Amygdala (tissue), 56 donors: ENCODE measurements at places on chromosomes 16 and 17.

DNA sequence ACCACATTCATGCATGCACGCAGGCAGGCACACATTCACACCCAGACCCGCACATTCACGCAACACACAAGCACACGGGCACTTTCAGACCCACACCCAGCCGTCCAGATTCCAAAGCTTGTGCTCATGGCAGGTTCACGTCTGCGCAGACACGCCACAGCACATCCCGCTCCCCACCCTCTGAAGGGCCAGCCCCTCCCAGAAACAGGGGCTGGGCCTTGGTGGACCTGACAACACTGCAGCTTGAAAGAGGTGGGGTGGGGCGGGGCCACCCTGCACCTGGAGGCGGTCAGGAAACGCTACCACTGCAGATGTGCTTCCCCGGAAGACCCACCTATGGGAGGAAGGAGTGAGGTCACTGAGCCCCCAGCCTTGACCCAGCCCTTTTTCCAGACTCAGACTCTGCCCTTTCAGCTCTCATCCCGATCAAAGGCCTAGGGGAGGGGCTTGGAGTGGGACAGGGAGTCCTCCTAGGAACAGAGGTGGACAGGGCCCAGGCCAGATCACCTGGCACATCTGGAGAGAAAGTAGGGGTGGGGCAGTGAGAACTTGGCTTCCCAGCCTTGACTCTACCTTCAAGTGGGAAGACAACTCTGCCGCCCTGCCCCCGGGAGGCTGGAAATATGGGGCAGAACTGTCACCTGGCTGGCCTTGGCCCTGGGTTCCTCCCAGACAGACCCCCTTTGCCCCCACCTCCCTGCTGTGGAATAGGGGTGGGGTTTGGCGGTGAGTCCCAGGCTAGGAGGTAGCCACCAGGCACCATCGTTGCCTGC, 11.0 kb downstream of the P3H4 start:
- DNase-seq, result no peak

- no peak for DNase-seq
Observed at GRCh38 chr16:50685462-50686063, 4.5 kb upstream of the SNX20 start.

DNA sequence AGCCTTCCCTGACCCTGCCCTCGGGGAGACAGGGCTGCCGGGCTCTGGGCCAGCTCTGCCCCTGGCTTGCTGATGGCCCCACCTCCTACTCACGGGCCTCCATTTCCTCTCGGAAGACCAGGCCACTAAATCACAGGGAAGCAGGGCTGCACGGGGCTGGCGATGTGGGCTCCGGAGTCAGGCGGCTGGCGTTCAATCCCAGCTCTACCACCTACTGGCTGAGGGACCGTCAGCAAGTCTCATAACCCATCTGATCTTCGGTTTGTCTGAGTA, 113.4 kb downstream of the AMFR start:
- DNase-seq, result no peak

DNA sequence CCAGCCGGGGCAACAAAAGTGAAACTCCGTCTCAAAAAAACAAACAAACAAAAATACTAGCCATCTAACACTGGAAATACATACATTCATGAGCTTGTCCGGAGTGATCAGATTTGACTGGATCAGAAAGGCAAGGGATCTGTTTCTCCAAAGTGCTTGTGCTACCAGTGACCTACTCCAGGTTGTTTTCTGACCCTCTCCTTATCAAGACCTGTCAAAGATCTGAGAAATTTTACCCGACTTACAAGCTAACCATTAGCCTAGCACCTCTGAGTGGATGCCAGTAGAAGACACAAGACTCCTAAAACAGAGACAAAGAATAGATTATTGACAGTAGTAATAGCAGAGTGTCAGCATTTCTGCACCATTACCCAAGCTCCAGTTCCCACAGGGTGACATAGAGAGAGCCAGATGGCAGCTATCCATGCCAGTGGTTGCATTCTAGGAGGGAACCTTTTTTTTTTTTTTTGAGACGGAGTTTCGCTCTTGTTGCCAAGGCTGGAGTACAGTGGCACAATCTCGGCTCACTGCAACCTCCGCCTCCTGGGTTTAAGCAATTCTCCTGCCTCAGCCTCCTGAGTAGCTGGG, 9.8 kb downstream of the ASPA start:
- DNase-seq, result no peak

DNA sequence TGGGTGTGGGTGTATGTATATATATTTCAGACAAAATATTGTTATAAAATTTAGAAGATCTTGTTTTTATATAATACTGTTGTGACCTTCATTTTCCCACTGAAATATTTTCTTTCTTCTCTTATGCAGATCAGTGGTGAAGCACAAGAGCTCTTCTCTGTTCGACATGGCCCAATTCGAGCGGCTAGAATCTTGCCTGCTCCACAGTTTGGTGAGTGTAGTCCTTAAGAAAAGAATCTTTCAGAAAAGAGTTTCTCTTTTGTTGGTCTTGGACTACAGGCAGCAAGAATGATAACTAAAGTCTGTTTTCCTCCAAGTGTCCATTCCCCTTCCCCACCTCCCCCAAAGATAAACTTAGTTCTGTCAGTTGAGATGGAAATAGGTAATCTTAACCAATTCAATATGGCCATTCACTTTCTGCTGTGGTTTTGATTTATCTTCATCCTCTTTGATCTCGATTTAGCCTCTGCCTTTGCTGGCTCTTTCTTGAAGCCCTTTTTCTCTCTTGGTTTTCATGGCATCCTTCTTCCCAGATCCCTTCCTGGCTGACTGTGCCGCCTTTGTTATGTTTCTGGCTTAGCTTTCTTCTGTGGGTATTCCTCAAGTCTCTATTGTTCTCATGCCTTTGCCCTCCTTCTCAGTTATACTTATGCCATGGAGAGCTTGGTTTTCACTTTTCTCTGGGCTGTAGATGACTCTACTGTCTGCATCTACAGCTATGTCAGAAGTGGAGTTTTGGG, 69.6 kb downstream of the BCAS3 start:
- DNase-seq, result no peak

DNA sequence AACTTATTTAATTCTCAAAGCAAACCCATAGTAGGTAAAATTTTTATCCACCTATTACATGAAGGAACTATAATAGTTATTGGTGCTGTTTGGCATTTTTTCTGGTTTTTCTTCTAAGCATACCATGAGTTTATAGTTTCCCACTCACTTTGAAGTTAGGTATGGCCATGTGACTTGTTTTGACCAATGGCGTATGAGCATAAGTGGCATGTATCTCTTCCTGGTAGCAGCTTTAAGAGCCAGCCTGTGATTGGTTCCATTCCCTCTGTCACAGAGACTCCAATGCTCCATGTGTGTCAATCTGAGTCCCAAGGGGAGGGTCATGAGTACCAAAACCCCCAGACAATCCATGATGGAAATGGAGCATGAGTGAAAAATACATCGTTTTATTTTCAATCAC, 282.9 kb upstream of the N4BP1 start:
- no peak for DNase-seq

DNA sequence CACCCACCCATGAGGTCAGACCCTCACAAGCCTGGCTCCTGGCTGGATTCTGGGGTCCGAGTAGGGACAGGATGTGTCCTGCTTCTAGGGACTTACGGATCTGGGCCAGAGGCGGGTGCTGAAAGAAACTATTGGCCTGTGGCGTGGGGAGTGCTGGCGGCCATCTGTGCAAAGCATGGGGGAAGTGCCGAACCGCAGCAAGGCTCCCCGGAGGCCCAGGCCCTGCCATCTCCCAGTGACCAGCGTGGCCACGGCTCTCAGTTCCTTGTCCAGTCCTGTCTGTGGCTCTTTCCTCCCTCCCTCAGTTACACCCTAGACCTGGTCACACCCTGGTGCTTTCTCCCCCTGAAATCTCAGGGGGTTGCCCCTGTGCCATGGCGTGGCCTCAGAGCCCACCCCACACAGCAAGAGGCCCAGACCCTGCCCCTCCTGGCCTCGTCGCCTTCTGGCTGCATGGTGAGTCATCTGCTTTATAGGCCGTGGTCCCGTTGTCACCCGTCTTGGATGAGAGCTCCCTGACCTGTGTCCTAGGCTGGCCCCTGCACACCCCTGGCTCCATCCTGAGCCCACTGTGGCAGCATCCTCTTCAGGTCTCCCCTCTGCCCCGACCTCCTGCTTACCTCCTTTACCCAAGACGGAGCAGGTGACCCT, 54.5 kb downstream of the PRMT7 start:
- no peak for DNase-seq

- no peak for DNase-seq
Observed at GRCh38 chr16:4944333-4945281, 7.7 kb upstream of the PPL start.

DNA sequence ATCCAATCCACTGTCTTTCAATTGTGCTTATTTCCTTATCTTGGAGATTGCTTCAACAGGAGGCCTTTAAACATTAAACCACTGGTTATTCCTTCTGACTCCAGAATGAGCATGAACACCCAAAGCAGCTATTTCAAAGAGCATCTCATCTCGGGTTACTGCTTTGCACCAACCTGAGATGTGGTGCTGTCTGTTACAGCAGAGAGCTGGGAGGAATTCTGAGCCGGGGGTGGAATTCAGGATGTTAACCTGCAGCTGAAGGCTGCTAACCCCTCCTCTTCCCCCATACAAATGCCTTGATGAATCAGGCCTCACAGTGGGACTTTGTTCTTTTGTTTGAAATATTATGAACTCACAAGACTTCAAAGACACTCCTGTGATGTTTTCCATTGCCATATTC, 113.1 kb downstream of the SHISA9 start:
- DNase-seq, result no peak
